Stimulated activated CD8-positive, alpha-beta memory T cell treated with anti-CD3 and anti-CD28 coated beads, Interleukin-7, amount 100 ng/mL, for 1 hour (primary cell): ENCODE measurements at places on chromosomes 12 and 14.

DNA sequence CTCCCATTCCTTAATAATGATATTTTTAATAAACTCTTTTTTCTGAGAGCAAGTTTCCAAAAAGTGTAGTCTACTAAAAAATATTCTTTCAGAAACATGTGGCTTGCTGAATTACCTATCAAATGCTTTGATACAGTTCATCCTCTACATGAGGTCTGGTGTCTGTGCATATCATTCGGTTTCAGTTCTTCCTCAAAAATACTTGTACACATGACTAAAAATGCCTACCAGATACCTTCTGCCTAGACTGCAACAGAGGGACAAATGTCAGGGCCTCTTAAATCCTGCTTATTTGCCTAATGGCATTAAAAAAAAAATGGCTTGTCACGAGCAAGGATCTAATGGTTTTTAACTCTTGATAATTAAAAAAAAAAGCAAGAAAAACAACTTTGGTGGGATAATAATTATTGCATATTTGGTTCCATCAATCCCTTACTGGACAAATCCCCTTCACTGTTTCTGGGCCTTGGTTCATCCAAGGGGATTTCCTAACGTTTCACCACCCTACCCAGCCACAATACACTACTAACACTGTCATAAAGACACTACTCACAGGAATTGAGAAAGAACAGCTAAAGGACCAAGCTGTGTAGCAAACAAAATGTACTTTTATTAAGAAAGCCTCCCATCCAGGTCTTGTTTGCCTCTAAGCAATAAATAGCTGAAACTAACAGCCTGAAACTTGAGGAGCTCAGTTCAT lies 45.7 kb downstream of the PARP11 start:
- DNase-seq = no peak

- no peak for DNase-seq
Measured at GRCh38 chr14:92616178-92616577, 102.6 kb downstream of the RIN3 start.

- DNase-seq = no peak
Measured at GRCh38 chr12:29255042-29255441, 106.0 kb downstream of the FAR2 start.

DNA sequence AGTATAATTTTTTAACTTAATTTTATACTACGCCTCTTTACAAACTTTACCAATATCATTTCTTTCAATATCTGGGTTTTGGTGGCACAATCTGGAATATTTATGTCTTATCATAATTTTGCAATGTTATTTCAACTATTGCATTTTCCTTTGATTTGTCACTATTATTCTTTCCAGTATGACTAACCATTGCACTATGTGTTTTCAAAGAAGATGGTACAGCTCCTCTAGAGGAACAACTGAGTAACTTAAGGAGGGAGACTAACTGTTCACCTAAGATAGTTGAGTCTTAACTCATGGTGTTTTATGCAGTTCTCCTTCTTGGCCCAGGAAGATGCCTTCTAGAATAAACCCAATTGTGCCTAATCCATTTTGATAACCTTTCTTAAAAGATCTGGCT lies 60.5 kb upstream of the KIF21A start:
- DNase-seq = no peak

GRCh38 chr12:128643155-128643554 lies 180.6 kb downstream of the SLC15A4 start:
- no peak for DNase-seq
